AG04450 (cell line): ENCODE measurements at places on chromosomes 13 and 19.
A peak's percentile ranks its signal among the peaks of the same experiment; 100 is the strongest.

DNA sequence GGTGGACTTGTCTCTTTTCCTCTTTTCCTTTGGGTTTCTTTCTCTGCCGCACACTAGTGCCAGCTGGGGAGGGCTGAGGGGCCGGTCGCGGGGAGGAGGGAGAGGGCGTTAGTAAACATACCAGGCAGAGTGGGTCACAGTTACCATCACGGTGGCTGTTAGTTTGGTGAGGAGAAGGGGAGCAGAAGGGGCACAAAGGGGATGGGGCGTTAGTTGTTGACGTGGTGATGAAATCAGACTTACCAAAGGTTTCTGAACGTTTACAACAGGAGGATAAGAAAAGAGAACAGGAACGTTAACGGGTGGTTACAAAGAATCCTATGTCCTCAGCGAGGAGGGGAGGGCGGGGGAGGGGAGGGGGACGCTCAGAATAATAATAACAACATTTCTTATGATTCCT lies 77.9 kb downstream of the PTPRS start:
- no peak for DNase-seq

GRCh38 chr13:68927387-68928026 lies 1180.1 kb upstream of the ATXN8OS start:
- no peak for DNase-seq

DNA sequence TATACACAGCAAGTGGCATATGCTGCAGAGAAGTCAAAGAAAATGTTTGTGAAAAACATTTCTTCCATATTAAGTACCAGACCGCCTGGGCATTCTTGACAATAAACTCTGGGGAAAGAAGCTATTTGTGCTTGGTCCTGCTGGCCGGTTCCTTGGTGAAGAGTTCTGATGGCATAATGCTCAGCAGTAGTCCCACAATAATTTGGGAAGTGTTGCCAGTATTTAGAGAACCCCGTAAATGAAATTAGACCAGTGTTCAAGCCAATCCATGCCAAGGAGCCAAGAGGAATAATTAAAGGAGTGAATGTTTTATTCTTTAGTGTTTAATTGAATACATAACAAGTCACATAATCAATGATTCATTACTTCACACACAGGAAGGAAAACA lies 6.3 kb downstream of the KCTD12 start:
- no peak for DNase-seq

GRCh38 chr13:81211713-81212112 lies 870.8 kb upstream of the SPRY2 start:
- DNase-seq, result no peak

GRCh38 chr19:55178781-55179599 lies 1.1 kb downstream of the SYT5 start:
- DNase-seq, result no peak

DNA sequence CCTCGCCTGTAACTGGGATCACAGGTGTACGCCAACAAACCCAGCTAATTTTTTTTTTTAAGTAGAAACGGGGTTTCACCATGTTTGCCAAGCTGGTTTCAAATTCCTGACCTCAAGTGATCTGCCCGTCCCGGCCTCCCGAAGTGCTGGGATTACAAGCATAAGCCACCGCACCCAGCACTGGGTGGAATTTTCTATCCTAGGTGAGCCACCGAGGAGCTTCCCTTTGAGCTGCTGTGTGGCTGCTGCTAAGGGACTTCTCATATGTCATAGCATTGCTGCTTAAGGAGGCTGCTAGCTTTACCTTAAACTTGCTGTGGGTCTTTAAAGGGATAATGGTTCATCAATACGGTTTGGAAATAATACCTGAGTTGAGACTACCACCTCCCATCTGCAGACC lies 2.9 kb upstream of the AMER2 start:
- no peak for DNase-seq

GRCh38 chr13:104525467-104525866 lies 1459.2 kb upstream of the SLC10A2 start:
- DNase-seq, result no peak

GRCh38 chr19:2782329-2782935 lies 641 bp downstream of the SGTA start:
- DNase-seq, result no peak

DNA sequence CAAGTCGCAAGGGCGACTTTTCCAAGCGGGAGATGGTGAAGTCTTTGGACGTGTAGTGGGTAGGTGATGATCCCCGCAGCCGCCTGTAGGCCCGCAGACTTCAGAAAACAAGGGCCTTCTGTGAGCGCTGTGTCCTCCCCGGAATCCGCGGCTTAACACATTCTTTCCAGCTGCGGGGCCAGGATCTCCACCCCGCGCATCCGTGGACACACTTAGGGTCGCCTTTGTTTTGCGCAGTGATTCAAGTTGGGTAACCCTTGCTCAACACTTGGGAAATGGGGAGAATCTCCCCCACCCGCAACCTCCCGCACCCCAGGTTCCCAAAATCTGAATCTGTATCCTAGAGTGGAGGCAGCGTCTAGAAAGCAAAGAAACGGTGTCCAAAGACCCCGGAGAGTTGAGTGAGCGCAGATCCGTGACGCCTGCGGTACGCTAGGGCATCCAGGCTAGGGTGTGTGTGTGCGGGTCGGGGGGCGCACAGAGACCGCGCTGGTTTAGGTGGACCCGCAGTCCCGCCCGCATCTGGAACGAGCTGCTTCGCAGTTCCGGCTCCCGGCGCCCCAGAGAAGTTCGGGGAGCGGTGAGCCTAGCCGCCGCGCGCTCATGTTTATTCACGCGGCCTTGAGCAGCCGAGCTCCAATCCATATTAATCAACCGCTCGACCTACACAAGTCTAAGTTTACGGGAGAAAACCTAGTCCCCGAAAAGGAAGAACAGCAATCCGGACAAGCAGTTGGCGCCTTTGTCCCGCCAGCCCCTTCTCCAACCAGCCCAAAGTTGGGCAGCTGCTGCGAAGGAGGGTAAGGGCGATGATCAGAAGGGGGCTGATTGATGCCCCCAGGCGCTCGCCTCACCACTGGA lies 9.9 kb downstream of the SOX21 start:
- DNase-seq, result no peak

GRCh38 chr19:17794731-17795494 lies at the start of gene B3GNT3:
Gene B3GNT3 (plus strand): TSS chr19:17795138. CDS start chr19:17807808, 12,670 bp downstream.
- no peak for DNase-seq

DNA sequence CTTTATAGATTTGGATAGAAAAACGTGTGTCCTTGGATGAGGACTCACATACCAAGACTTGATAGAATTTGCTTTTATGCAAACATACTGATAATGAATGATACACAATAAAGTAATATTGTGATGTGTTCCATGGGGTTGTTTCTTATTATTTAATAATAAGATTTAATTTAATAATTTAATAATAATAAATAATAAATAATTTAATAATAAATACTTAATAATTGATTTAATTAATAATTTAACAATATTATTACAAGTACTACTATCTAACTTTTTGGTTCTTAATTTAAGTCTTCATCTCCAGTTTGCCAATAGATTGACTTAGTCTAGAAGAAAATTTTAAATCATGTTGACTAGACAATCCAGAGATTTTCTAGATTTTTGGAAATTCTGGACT lies 909.2 kb upstream of the PCDH20 start:
- no peak for DNase-seq

DNA sequence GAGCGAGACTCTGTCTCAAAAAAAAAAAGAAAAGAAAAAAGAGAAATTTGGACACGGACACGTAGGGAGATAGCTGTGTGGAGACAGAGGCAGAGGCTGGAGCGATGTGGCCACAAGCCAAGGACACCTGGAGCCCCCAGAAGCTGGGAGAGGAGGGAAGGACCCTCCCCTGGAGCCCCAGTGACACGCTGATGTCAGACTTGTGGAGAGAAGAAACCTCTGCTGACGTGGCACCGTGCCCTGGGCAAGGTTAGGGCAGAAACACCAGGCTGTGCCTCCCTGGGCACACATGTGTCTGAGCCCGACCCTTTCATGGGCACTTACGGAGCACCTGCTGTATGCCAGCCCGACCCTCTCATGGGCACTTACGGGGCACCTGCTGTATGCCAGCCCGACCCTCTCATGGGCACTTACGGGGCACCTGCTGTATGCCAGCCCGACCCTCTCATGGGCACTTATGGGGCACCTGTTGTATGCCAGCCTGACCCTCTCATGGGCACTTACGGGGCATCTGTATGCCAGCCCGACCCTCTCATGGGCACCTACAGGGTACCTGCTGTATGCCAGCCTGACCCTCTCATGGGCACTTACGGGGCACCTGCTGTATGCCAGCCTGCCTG lies 17.8 kb downstream of the ARID3A start:
- DNase-seq, result no peak

- no peak for DNase-seq
Observed at GRCh38 chr19:18773682-18774081, 17.4 kb downstream of the COMP start.

DNA sequence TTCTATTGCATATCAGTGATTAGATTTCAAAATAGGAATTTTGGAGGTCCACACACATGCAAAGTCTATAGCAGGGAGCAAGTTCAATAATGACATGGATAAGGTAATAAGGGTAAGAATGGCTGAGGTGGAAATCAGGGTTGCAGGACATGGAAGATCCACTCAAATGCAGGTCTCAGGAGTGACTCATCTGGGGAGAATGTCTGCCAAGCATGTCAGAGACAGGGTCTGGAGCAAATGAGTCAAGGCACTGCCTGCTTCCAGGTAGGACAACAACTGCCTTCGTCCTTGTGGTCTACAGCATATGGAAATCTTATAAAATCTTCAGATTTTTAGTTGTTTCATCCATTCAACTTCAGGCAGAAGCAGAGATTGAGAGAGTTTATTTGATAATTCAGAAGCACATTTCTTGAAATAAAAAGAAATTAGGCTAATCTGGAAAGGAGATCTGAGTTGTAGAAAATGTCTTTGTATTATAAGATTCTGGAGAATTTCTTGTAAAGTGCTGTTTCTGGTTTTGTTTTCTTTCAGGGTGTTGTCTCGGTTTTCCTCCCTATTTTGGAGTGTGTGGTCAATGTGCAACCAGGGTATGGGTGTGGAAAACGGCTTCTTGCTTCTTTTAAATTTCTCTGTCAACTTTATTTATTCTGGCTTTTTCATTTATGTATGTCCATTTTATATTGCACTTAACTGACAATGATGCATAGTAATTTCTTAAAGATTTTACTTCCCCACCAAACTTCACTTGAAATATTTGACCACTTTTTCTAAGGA lies 748.8 kb downstream of the LIG4 start:
- DNase-seq, result no peak

DNA sequence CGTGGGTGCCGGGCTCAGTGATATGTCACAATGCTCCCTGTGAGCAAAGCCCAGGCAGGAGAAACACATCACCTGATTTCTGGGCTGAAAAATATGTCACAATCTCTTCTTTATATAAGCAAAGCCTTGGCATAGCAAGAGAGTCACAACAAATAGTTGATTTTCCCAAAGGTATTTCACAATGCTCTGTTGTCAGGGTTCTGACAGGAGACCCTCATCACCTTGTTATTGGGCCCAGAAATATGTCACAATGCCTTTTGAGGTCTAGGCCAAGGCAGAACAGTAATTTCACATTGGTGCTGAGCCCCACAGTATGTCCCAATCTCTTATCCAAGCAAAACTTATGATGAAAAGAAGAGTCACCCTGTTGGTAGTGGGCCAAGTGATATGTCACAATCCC lies 125.7 kb downstream of the ZNF675 start:
- DNase-seq, result no peak

DNA sequence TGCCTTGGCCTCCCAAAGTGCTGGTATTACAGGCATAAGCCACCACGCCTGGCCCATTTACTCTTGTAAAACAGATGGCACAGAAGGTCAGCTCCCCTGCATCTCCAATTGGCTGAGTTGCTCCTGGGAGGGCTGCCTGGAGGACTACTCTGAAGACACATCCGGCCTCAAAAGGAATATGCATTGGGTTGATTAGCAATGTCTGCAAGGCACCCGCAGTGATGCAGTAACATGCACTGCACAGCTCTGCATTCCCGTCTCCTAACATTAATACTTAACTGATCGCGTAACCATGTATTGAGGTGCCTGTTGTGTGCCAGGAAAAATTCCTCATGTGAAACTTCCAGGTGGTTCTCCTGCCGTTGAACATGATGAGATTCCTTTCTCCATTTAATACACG lies 5.0 kb downstream of the ELAVL3 start:
- no peak for DNase-seq

DNA sequence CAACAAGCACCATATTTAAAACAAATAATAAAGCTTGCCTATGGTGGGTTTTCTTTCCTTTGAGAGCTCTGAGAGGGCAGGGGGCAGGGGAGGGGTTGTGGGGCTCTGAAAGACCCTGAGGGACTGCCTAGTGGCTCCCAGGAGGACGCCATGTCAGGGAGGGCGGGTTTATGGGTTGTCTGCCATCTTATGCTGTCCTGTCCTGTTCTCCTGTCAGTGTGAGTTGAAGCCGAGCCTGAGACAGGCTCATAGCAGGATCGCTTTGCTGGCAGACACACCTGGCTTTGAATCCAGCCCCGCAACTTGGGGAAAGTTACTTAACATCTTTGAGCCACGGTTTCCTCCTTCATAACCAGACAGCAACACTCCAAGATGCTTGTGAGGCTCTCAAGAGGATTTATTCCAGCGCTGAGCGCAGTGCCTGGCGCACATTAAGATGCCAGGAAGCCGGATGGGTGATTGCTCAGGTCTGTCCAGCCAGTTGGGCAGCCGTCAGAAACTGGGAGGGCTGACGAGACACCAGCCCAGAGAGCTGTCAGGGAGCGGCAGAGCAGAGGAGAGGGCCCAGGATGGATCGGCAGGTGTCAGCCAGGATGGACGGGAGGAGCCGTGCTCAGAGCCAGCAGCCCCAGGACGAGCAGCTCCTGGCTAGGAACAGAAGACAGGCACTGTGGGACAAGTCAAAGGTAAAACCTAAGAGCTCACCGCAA lies 36.8 kb upstream of the C1QTNF9 start:
- no peak for DNase-seq

GRCh38 chr13:49183672-49184325 lies 36.3 kb upstream of the MLNR start:
- no peak for DNase-seq

DNA sequence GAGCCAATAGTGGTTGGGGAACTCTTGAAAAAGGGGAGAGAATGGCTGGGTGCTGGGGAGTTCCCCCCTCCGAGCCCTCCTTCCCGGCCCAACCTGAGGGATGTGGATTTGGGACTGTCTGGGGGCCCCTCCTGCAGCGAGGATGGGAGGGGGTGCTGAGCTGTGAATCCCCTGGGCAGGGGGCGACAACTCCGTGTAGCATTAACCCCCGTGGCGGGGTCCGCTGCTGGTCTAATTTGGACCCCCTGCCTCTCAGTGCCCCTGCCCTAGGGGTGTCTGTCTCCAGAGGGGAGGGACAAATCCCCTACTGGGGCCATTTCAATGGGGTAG lies 9.7 kb downstream of the MIDN start:
- no peak for DNase-seq

DNA sequence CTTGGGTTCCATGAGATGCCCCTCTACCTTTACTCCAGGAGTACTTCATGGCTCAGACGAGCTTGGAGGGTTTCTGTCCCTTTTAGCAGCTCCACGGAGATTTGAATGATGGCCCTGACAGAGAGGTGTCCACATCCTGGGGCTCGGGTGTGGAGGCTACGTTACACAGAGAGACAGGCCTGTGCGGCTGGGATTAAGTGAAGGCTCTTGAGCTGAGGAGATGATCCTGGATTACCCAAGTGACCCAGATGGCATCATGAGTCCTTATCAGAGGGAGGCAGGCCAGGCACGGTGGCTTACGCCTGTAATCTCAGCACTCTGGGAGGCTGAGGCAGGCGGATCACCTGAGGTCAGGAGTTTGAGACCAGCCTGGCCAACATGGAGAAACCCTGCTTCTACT lies 12.4 kb downstream of the DPP9 start:
- no peak for DNase-seq

GRCh38 chr13:78192716-78193115 lies 274.1 kb upstream of the EDNRB start:
- DNase-seq, result peak; percentile 16
